Glutamatergic neuron (in vitro differentiated cells): ENCODE measurements at places on chromosomes 3 and 15. TPM values are rescaled to one million over a fixed set of nuclear protein-coding genes. Genes with fewer than 3 reads are reported as not detected.
A peak's percentile ranks its signal among the peaks of the same experiment; 100 is the strongest.

- no peaks in the 10 kb centered on the region for H3K36me3 ChIP-seq
- peaks cover 20% of the 10 kb centered on the region for H3K4me1 ChIP-seq
- DNase-seq = no peak
- H3K27me3 ChIP-seq = no peaks in the 10 kb centered on the region
- H3K27ac ChIP-seq = no peak overlapping the region
Observed at GRCh38 chr3:28615971-28616370, 267.3 kb upstream of the AZI2 start.

DNA sequence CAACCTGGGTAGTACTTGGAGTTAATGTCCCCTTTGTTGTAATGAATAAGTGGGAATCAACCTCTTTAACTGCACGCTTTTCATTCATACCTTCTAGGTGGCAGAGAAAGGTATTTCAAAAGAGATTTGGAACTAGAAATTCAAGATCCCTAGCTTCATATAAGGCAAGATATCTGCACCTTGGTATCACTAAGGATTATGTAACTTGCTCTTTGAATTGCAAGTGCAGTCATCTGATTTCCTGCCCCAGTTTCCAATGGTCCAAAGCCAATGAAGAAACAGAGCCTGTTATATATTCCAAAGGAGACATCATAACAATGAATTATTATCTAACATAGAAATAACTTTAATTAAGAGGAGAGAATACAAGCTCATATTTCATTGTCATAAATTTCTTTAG, 54.8 kb upstream of the CMSS1 start:
- H3K4me1 ChIP-seq = no peaks in the 10 kb centered on the region
- DNase-seq = no peak
- no peak overlapping the region for H3K27ac ChIP-seq
- no peaks in the 10 kb centered on the region for H3K27me3 ChIP-seq

NLGN1 gene
- 50.2 TPM for total RNA-seq

ROPN1B gene
- total RNA-seq = not detected

GRCh38 chr3:32619395-32619794, 48.7 kb upstream of the DYNC1LI1 start:
- DNase-seq = no peak
- H3K27ac ChIP-seq = no peak overlapping the region
- H3K27me3 ChIP-seq = no peaks in the 10 kb centered on the region
- H3K4me3 ChIP-seq = no peak overlapping the region

DNA sequence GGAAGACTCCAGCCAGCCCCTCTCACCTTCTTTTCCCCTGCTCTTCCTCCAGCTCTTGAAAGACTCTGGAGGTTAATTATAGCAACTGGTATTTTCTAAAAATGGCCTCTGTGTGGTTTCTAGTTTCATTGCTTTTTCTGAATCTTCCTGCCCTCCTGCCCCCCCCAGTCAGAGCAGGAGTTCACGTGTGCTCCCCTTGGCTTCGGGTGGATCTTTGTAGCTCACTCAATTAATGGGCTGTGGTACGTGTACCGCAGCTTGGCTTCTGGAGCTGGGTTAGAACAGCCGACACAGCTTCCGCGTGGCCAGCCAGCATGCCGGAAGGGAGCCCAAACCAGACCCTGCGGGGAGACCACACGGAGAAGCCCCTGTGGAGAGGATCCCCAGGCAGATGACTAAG, 31.5 kb downstream of the TM2D3 start:
- peaks cover 9% of the 10 kb centered on the region for H3K27me3 ChIP-seq
- peaks cover 32% of the 10 kb centered on the region for H3K36me3 ChIP-seq
- no peak for DNase-seq

- no peak overlapping the region for H3K27ac ChIP-seq
- no peak overlapping the region for H3K4me3 ChIP-seq
- H3K27me3 ChIP-seq = peaks cover 2% of the 10 kb centered on the region
- DNase-seq = no peak
- H3K36me3 ChIP-seq = no peaks in the 10 kb centered on the region
Observed at GRCh38 chr15:34031987-34032760, 6.8 kb downstream of the AVEN start.

DNA sequence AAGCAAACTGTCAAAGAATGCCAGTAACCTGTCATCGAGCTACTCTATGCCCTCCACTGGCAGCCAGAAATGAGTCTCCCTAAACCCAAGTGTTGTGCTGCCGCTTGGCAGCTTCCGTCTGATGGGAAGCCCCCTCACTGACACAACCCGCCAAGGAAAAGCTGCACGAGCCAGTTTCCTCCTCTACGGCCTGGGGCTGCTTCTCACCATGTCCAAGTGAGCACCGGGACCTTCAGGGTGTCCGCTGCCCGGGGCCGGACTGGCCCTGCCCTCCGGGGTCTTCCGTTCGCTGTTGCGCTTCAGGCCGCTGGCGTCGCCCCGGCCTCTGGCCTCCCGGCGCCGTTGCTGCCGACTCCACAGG, 490 bp downstream of the TOMM70 start:
- no peaks in the 10 kb centered on the region for H3K36me3 ChIP-seq
- H3K4me1 ChIP-seq = peaks cover 10% of the 10 kb centered on the region
- peak overlapping the region; percentile 94 for H3K4me3 ChIP-seq
- peak overlapping the region; percentile 76 for H3K27ac ChIP-seq
- peaks cover 1% of the 10 kb centered on the region for H3K27me3 ChIP-seq

PAK6 gene
- total RNA-seq = not detected
